RPMI7951 (cell line): ENCODE measurements at places on chromosomes 3 and 15.

- no peak for DNase-seq
Observed at GRCh38 chr3:149872589-149872988, 59.6 kb downstream of the RNF13 start.

GRCh38 chr3:33915796-33916546, 117.5 kb downstream of the PDCD6IP start:
- peak; percentile 57 for DNase-seq

GRCh38 chr15:28264166-28264565, 57.8 kb downstream of the HERC2 start:
- no peak for DNase-seq

- no peak for DNase-seq
Observed at GRCh38 chr3:134033315-134033996, 3.7 kb upstream of the SLCO2A1 start.

GRCh38 chr3:30435861-30436331, 170.5 kb upstream of the TGFBR2 start:
- peak; percentile 51 for DNase-seq

DNA sequence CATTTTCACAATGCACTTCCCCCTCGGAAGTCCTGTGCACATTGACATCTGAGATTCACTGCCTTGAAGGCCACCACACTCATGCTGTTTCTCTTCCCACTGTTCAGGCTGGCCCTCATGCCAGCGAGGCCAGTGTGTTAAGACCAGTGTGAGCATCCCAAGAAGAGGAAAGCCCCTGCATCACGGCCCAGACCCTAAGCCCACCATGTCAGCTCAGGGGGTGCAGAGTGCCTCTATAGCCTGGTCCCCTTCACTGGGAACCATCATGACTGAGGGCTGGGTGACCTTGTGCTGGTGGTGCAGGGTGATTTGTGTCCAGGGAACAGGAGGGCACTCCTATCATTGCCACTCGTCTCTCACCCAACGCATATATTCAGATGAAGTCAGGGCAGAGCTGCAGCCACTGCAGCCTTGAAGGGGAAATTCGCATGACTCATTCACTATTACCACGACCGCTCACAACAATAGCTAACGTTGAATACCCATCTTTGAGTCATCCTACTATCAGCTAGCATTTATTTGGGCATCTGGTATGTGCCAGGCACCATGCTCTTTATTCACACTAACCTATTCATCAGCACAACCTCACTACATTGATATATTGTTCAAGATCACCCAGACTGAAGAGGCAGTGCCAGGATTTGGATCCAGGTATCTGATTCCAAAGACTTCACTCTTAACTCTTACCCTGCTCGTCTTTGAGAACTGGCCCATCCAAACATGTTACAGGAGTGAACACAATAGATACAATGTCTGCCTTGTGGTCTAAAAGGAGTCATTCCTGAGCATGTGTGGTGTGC, 58.8 kb upstream of the SLC6A11 start:
- peak; percentile 69 for DNase-seq

DNA sequence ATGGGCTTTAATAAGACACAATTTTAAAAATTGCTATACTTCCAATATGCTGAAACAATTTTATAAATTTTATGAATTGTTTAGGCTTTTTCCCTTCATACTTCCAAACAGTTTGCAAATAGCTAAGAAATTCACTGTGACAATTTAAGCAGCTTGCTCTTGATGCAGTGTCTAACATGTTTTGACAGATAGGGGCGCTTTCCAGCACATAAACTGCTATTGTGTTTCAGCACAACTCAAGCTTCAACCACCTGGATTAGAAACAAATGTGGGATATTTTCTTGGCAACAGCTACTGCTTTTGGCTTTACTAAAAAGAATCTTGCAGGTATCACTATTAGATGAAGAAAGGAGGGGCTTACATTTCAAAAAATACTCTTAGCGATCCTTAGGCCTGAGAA, 565.8 kb upstream of the DPPA4 start:
- DNase-seq, result no peak

- DNase-seq, result no peak
Observed at GRCh38 chr15:74552773-74553441, 11.9 kb downstream of the ARID3B start.

DNA sequence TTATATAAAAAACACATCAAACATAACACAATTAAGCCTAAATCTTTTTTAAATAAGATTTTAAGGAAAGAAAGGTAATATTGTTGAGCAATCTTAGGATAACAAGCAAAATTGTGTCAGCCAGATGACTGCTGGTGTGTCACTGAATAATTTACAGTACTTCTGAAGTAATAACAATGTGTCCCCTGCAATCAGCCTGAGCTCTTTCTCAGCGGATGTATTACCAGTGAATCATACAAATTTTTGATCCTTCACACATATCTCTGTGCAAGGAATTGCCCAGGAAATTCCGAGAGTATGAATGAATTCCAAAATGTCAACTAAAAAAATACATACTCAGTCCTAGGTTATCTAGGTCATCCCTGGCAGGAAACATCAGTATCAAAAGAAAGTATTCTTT, 76.6 kb upstream of the PTX3 start:
- peak; percentile 82 for DNase-seq

DNA sequence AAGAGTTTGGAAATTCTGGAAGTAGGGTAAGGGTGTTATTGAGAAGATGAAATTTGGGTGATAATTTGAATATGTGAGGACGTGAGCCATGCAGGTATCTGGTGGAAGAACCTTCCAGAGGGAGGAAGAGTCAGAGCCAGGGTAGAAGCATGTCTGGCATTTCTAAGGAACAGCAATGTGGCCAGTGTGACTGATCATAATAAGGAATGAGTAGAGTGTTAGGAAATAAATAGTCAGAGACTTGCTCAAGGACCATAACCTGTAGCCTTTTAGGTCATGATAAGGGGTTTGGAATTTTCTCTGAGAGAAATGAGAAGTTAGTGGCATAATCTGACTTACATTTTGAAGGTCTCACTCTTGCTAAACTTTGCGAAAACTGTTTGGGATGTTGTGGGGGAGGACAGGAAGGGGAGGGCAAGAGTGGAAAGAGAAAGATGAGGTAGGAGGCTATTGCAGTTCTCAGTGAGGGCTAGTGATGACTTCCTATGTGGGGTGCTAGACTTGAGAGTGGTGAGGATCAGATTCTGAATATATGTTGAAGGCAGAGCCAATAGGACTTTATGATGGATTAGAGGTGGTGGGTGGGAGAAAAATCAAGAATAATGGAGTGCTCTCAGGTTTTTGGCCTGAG, 568.3 kb downstream of the AGBL1 start:
- no peak for DNase-seq

DNA sequence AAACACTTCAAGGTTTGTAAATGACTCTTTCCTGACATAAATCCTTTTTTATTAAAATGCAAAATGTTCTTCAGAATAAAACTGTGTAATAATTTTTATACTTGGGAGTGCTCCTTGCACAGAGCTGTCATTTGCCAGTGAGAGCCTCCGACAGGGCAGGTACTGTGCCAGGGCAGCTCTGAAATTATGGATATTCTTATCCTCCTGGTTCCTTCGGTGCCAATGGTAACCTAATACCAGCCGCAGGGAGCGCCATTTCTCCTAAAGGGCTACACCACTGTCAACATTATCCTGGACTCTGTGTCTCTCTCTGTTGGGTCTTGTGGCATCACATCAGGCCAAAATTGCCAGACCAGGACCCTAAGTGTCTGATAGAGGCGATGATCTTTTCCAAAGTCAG, 33.0 kb downstream of the CHDH start:
- no peak for DNase-seq

DNA sequence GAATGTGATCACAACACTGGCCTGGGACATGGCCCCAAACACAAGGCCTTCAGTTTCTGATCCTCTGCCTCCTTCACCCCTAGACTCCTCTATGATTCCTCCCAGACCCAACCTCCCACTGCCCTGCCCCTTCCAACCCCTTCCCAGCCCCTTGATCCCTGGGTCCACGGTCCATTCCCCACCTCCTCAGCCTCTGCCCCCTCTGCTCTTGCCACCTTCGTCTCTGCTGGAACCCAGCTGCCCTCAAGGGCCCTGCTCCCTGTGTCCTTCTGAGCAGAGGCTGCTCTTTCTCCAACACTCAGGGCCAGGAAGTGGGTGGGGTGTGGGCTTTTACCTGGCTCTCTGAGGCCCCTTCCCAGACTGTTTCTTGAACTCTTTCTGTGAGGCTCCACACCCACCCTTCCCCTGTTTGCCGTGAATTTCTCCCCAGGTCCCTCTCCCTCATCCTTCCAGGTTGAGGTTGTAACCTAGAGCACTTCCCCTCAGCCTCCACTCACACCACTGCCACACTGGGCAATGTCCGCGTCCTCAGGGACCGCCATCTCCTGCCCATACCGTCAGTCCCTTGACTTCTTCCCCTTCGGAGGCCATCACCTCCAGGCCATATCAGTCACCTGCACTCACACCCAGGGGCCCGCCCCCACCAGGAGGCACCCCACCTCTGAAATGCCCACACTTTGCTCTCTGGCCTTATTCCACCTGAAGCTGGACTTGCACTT, 18.7 kb upstream of the SLCO2A1 start:
- no peak for DNase-seq

GRCh38 chr3:185351396-185351795, 11.5 kb upstream of the MAP3K13 start:
- DNase-seq, result no peak

DNA sequence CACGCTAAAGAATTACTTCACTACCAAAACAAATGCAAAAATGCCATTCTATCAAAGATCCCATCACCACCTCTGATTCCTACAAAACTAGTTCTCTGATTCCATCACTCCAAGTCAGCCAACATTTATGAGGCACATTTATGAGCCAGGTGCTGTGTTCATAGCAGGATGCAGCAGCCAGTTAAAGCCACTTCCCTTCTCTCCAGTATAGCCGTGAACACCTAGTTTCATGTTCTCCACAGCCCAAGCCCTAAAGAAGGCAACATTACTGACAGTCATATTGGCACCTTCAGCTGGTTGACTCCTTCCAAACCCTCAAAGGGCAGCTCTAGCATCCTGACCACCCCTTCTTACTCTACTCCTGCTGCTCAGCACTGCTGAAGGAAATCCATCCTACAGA, 36.4 kb downstream of the RYK start:
- DNase-seq, result no peak

- DNase-seq, result peak; percentile 10
Observed at GRCh38 chr3:77320514-77320913, 280.6 kb downstream of the ROBO2 start.

DNA sequence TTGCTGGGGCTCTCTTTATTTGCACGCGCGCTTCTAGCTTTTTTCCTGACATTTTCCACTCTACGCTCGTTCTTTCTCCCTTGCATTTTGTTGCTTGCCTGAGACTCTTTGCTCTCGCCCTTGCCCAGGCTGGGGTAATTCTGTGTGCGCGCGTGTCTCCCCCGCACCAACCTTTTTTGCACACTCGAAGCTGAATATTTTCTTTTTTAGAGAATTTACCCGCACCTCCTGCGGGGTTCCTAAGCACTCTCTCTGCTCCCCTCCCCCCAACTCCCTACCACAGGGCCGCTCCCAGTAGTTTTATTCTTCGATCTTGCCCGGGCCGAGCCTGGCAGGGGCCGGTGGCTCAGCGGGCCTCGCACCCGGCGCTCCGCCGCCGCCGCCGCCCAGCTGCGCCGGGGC, 732 bp downstream of the FAM43A start:
- no peak for DNase-seq

DNA sequence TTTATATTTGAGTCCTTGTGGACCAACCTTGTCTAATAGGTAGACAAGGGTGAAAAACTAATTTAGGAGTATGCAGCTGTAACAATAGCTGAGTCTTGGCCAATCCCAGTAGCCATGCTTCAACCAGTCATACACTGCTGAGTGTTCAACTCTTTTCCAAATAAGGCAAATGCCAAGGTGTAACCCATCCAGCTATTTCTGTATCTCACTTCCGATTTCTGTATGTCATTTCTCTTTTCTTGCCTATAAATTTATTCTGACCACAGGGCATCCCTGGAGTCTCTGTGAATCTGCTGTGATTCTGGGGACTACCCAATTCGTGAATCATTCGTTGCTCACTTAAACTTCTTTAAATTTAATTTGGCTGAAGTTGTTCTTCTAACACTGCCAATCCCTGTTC, 93.2 kb downstream of the MAGI1 start:
- DNase-seq, result peak; percentile 82

- no peak for DNase-seq
Observed at GRCh38 chr3:73481888-73482287, 142.9 kb downstream of the PDZRN3 start.

DNA sequence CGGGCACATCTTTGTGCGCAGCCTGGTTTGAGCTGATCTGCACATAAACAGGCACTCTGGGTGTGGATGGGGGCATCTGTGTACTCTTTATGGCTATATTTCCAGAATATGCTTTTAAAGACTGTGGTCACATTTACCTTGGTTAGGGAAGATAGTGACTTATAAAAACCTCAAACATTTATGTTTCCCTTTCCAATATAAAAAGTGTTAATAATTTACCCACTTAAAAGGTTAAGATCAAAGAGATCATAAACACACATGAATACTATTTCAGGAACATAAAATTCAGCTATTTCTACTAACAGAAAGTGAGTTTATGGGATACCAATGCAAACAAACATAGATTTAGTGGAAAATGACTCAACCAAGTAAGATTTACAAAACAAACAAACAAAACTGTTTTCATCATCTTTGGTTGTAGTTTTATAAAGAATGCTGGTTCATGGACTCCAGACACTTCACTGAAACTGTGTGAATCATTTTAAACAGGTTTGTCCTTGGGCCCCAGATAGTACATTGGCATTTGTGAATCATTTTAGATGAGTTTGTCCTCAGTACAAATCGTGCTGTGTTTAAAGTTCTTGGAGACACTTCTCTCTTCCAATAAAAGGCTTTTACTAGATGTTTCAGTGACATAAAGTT, 253.5 kb upstream of the CTDSPL start:
- DNase-seq, result no peak

DNA sequence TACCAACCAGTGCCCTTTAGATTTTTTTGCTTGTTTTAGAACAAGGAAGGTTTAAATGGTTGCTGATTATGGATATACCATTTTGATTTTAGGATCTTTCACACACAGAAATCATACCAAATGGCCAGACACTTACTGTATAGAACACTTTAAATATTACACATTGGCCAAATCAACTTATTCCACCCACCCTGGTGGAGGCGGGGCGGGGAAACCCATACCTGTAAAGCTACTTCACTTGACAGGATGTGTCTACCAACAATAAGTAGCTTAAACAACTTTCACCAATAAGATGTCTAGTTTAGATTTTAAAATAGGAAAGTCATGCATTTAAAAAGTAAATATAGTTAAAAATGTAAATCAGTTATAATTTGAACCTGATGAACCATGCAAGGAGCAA, 17.0 kb upstream of the SFMBT1 start:
- no peak for DNase-seq

GRCh38 chr3:186067360-186068242, 41.3 kb downstream of the ETV5 start:
- no peak for DNase-seq
